ENCODE measurements at places on chromosomes 11 and 22.

DNA sequence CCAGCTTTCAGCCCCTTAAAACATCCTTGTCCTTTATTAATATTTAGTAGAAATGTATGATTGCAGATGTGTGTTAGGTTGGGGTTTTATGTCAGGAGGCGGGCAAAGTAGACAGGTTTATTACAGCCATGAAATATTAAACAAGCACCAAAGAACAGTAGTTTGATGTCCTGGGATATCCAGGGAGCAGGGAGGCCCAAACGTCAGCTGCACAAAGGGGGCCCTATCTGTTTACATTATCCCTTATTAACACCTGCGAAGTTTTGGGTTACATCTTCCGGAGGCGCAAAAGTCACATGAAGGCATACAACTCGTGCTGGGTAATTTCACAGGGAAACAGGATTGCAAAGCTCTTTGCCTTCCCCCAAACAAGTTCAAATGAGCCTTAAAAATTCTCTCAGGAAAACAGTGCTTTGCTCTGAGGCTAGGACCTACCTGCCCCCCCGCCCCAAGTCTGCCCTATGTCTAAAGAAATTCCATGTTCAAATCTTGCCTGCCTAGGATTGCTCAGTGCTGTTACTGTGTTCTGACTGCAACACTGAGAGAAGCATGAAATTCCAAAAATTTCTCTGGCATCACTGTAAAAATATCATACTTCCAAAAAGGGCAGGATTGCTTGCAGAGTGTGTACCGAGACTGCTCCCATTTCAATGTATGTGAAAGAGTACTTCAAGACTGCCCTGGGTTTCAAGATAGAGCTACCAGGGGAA is 8.9 kb downstream of the MN1 start:
- DNase-seq = no peak

DNA sequence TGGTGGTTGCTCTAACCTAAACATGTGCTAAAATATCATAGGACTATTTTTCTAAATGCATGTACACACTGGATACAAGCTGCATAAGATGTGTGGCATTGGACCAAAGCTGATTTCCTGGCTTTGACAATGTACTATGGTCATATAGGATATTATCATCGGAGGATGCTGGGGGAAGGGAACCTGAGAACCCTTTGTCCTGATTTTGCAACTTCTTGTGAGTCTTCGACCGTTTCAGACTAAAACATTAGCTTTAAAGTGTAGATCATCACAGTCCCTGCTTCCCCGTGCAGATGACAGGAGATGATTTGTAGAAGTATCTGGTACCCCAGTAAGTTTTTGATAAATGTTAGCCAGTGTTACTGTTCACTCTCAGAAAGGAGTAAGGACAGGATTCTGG is 554.7 kb downstream of the MIAT start:
- DNase-seq = no peak

DNA sequence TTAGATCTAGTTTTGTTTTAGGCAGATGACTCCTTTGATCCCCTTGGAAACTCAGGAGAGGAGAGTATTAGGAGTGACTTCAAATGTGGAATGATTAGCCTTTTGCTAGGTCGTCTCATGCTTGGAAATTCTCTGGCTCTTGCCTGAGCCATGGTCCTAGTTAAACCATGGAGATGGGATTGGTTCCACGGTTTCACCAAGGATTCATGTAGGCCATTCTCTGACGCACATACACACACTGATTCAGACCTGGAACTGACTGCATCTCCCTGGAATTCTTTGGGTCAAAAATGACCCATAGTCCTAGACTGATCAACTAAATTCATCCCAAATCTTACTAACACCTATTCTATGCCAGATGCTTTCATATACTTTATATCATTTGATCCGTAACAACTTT is 56.5 kb downstream of the POLD3 start:
- no peak for DNase-seq

GRCh38 chr11:83691451-83691950 is 405.3 kb upstream of the CCDC90B start:
- DNase-seq = no peak

GRCh38 chr22:43008921-43009320 is 6.0 kb downstream of the PACSIN2 start:
- no peak for DNase-seq

DNA sequence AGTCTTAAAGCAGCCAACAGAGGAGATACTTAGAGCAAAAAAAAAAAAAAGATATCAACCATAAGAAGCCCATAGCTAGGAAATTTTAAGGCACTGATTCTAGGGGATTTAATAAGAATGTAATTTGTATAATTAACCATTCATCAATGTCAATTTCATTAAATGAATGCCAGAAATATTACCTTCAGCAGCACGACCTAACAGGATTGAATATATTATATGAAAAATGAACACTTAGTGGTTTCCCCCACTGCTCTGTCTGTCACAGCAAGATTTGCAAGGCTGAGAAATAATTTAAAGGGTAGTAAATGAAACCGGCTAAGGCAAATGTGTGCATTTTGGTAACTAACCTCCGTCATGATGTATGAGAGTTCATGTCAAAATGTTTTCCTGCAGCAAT is 319.9 kb downstream of the KIRREL3 start:
- DNase-seq = no peak

GRCh38 chr11:73465871-73466270 is 89.7 kb downstream of the RELT start:
- DNase-seq = no peak

GRCh38 chr22:35192129-35192918 is 65.0 kb upstream of the HMGXB4 start:
- DNase-seq = no peak

DNA sequence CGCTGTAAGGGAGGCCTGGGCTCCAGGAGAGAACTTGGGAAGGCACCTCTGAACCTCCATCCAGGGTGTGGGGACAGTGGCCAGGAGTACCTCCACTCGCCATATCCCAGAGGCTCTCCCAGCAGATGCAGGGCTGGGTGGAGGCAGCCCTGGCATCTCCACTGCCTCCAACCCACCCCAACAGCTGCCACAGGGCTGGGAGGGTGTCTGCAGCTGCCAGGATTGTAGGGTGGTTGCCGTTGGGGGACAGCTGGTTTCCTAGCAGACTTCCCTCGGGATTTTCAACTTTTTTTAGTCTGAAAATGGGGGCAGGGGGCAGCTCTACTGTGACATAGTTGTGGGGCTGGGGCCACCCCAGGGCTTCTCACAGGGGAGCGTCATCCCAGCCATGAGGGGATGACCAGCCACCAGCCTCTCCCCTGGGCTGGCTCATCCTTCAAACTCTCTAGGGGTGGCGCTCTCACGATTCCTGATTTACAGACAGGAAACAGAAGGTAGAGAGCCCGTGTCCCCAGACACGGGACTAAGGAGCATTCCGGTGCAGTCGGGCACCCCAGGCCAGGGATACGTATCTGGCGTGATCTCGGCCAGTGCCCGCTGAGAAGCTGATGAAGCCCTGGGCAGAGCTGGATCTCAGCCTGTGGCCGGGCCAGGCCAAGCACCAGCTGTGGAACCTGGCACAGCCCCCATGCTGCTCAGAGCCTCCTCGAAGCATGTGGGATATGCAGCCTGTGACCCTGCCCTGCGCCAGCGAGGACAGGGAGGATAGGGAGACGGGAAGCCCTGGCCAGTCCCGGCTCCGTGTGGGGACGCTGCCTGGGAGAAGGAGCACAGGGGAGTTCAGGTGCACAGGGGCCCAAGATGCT is 9.9 kb downstream of the PRR5 start:
- DNase-seq = no peak

DNA sequence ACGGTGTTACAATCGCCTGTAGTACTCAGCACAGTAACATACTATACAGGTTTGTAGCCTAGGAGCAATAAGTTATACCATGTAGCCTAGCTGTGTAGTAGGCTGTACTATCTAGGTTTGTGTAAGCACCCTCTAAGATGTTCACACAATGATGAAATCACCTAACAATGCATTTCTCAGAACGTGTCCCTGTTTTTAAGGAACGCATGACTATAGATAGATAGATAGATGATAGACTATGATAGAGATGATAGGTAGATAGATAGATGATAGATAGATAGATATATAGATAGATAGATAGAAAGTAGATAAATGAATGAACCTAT is 203.9 kb downstream of the FAM76B start:
- DNase-seq = no peak

GRCh38 chr11:34284811-34285481 is 72.9 kb downstream of the ABTB2 start:
- no peak for DNase-seq

DNA sequence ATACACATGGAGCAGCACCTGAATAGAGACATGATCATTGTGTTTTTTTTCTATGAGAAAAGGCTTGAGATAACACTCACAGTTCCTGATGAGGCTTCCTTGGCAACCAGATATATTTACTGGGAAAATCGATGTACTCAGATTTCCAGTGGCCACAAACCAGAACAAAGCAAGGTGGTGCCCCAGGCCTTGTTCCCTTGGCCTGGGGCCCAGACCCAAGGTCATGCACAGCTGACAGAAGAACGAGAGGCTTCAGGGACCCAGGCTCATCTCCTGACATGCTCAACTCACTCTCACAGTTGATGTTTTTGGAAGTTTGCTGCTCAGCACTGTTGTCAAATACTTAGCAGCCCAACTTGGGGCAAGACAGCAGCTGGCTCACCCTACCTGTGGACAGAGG is 281.8 kb downstream of the NTM start:
- DNase-seq = no peak

- no peak for DNase-seq
These were observed 9.6 kb upstream of the RANBP1 start for GRCh38 chr22:20106205-20106848.

DNA sequence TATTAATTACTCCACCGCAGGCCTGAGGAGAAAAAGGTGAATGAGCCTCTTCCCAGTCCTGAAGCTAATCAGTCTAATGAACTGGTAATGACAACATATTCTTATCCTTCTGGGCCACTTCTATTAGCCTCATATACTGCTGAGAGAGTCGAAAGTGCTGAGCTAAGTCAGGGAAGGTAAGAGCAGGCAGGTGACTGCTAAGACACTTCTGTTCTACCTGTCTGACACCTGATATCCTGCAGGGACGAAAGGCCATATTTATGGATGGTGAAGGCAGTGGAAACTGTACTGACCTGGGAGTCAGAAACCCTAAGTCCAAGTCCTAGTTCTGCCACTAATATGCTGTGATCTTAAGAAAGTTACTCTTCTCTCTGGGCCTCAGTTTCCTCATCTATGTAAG is 3.5 kb downstream of the TBC1D10A start:
- no peak for DNase-seq

DNA sequence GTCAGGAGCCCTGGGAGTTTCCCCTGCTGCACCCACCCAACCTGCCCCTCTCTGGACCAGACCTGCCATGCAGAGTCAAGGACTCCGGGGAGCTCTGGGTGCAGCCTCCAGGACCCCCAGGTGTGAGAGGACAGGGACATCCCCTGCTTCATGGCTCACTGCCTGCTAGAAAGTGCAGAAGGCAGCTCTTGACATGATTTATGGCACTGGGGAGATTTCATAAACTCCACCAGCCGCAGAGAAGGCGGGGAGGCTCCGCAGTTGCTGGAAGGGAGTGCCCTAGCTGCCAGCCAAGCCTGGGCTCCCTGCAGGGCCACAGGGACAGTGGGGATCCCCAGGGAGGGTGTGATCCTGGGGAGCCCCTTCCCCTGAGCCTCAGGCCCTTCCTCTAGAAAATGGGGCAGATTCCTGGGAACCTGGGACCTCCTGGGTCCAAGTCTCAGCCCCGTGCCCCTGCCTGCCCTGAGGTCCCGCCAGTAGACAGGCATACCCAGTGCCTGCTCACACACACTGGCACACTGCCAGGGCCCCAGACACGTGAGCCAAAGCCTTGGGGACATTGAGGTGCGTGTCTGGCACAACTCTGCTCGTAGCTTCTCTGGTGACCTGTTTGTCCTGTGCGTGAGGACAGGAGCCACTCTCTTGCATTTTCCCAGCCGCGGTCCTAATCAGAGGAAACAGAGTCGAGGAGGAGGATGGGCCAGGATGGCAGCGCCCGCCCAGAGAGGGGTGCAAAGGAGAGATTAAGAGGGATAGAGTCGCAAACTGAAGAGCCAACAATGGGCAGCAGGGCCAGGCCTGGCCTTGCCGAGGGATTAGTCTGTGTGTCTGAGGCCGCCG is 13.8 kb downstream of the CABP7 start:
- no peak for DNase-seq

- DNase-seq = no peak
These were observed 126.4 kb upstream of the RASSF10 start for GRCh38 chr11:12882670-12883069.

GRCh38 chr11:117513666-117514065 is 186.0 kb downstream of the CEP164 start:
- no peak for DNase-seq

- DNase-seq = no peak
These were observed 324.3 kb upstream of the SYN3 start for GRCh38 chr22:33382436-33382835.
